Activated T-cell treated with anti-CD3 and anti-CD28 coated beads, Interleukin-2, amount 50 U/mL, for 4 hours (primary cell): ENCODE measurements at places on chromosomes 7 and 10.

DNA sequence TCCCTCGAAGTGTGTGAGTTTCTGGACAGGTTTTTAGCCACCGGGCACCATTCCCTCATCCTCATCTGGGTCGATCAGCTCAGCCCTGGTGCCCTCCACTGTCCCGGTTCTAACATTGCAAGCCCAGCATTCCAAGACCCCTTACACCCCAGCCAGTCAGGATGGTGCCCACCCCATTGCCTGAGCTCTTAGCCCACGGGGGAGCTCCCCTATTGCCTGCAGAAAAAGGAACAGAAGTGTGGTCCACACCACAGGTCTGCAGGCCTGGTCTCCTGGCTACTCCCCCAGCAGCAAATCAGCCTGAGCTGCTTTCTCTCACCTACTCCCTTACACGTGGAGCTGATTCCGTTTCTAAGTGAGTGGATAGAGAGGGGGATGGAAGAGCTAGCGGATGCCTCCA is 4.8 kb downstream of the CALML5 start:
- no peak for DNase-seq

DNA sequence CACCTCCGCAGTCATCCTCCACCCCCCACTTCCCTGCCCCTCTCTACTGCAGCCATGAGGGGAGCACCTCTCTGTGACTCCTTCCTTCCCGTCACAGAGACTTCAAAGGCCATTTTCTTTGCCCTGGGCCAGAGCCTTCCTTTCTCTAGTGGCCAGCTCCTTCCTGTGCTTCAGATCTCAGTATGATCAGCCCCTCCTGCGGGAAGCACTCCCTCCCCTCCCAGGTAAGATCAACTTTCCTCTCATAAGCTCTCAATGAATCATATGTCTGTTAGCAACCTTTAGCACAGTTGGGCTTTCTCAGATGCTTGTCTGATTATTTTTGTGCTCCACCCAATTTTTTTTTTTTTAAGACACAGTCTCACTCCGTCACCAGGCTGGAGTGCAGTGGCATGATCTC is 241.0 kb upstream of the PRSS1 start:
- DNase-seq = no peak

DNA sequence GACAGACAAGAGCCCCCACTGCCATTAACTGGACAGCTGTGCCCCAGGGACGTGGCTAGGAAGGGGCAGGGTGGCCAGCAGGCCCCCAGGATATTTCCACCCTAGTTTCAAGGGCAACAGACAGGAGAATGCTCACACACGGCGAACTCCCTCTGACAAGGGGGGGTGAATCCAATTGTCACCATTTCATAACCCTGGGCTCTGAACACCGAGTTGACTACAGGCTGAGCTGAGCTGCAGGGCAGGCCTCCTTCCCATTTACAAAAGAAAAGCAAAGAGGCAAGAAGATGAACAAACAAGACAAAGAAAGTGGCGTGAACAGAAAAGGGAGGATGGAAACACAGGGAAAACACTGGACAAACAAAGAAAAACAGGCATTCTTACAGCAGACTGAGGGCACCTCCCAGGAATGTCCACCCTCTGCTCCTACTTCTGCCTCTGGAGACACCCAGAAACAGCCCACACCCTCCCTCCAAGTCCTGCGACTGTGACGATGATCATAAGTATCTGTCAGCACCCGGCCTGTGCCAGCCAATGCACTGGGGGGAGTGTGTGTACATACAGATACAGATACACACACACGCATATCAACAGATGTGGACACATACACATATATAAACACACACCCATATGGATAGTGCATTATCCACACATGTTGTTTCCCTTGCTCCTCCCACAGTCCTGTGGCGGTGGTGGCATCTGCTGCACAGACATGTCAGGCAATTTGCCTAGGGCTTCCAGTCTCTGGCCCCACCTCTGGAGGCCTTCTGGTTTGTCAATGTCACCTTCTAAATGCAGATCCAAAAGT is 66.2 kb downstream of the FAM53B start:
- DNase-seq = no peak

- DNase-seq = peak; percentile 42
These were observed 191.2 kb upstream of the PRSS1 start for GRCh38 chr7:142557971-142558582.

DNA sequence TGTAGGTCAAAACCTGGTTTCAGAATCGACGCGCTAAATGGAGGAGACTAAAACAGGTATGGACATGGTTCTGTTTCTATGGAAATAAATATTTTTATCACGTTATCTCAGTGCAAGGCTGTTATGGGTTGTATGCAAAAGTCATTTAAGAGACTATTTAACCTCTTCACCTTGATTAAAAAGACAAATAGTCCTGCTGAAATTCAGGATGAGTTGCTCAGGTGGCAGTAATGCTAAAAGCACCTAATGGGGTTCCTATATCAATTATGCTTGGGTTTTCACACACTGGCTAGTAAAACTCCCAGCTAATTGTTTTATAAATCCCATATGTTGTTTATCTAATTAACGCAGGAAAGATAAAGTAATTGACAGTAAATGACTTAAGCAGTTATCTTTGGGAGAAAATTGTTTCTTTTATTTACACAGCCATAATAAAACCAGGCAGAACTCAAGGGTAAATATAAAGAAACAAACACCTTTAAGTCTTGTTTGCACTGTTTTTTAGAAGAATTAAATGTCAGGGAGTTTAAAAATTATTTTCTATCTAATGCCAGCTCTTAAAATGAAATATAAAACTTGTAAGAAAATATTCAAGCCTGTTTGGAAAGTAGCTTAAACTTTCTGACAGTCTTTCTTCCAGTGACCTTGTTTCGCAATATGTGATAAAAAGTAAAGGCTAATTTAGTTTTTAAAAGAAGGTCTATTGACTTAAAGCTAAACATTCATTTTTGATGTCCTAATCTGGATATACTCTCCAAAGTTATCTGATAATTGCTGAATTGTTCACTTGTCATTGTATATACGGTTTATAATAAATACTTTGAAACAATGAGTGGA is 3.2 kb downstream of the HHEX start:
- DNase-seq = no peak

- no peak for DNase-seq
These were observed 285.9 kb upstream of the SMIM30 start for GRCh38 chr7:113404245-113404644.

- no peak for DNase-seq
These were observed 41.0 kb upstream of the CDK6 start for GRCh38 chr7:92877367-92877766.

- DNase-seq = no peak
These were observed 8.8 kb downstream of the PARP12 start for GRCh38 chr7:140053812-140054539.

- no peak for DNase-seq
These were observed 6.8 kb upstream of the HECW1 start for GRCh38 chr7:43105521-43106120.

- DNase-seq = no peak
These were observed 17.6 kb upstream of the MCM10 start for GRCh38 chr10:13143766-13144165.

GRCh38 chr7:44236333-44236728 is 35.6 kb downstream of the YKT6 start:
- no peak for DNase-seq

DNA sequence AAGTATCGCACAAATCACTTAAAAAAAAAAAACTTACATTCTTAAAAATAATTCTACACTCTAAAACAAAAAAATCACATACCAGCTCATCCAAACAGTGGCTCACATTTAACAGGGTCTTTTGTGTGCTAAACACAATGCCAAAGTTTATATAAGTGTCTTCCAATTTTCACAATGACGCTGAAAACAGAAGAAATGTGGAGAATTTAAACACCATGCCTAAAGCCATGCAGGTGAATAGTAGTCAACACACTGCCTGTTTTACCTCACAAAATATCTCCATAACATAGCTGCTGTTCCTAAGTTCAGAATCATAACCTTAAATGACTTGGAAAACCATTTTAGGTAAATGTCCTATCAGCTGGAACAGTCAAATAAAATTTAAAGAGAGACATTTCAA is 55.0 kb downstream of the GRB10 start:
- no peak for DNase-seq

- no peak for DNase-seq
These were observed 288.6 kb upstream of the PHF14 start for GRCh38 chr7:10685040-10685439.

DNA sequence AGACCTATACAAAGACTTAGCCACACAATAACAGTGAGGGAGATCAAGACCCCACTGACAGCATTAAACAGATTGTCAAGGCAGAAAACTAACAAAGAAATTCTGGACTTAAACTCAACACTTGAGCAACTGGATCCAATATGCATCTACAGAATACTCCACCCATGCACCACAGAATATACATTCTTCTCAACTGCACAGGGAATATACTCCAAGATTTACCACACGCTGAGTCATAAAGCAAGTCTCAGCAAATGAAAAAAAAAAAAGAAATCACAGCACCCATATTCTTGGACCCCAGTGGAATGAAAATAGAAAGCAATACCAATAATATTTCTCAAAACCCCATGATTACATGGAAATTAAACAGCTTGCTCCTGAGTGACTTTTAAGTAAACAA is 680.2 kb downstream of the PCDH15 start:
- DNase-seq = no peak
